ENCODE measurements at places on chromosomes 4 and X.
A peak's percentile ranks its signal among the peaks of the same experiment; 100 is the strongest.

- DNase-seq: no peak
These were observed 697.5 kb upstream of the GNPDA2 start for GRCh38 chr4:45423896-45424295.

DNA sequence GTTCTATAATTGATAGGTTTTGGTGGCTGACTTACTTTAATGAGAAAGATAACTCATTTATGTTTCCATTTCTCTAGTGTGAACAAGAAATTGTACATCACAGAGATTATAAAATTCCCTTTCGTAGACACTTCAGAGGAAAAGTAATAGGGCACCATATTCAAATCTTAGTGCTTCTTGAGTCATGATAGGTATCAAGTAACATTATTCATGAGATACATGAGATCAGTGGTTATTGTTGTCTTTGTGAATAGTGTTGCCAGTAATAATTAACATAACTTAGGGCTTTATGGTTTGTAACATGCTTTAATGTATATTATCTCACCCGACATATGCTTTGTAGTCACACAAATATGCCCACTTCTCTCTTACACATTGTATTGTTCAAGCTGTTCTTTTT is 73.7 kb upstream of the IL15 start:
- DNase-seq: no peak

DNA sequence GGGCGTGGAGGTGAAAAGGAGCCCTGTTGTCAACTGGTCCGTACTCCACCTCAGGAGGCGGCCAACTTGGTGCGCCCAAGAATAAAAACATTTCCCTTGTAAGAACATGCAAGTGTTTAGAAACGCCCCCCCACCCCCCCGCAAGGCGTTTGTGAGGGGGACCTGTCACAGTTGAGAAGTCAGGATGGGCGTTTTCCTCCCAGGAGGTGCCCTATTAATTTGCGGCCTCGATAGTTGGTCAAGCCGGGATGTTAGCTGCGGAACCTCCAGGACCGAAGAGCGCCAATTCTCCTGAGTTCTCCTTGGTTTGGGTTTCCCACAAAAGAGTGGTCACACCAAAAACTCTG is 651 bp upstream of the SAP30 start:
- DNase-seq: peak; percentile 52

DNA sequence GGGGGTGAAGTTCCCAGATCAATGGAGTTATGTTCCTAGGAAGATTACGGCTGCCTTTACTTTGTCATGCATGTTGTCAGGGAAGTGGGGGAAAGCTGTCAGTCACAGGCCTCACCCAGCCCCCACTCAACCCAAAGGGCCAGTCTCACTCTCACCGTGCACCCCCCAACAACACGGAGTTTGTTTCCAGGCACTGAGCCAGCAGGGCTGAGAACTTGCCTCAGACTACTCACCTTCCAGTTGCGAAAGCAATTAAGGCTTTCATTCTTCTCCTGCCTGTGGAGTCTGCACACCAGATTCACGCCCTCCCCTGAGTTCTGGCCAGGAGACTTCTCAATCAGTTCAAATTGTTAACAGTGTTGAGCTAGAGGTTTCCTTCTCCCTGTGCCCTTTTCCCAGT is 114.3 kb downstream of the SH3BGRL start:
- no peak for DNase-seq

- DNase-seq: no peak
These were observed 23.3 kb downstream of the LETM1 start for GRCh38 chr4:1832690-1833089.

GRCh38 chrX:6782831-6783230 is 247.9 kb upstream of the VCX3A start:
- DNase-seq: no peak

DNA sequence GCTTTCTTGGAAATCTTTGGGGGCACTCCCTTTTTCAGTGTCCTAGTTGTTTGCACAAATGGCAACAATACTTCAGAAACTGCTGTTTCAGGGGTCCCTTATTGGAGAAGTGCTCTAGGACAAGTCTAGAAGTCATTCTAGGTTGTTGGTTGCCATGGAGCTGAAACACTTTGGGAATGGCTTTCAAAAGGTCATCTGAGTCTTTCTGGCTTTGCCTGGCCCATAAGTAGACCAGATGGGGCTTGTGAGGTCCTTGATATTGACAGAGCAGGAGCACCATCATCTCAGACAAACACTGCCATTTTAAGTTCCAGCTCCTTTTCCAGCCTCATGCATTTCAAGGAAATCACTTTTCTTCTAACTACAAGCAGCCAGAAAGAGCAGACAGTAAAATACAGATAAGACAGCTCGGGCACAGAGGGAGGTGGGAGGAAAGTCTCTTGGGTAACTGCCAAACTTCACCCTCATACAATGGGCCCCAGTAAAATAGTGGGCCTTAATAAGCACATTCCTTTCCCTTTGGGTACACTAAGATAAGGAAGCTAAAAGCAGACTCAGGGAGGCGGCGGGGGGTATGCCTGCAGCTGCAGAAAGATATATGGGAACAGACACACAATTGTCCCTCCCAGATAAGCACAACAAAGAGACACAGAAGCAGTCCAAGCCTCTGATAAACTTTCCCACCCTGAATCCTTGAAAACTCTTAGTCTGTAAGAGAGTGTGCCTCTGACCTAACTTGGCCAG is 8.5 kb upstream of the NXF3 start:
- DNase-seq: no peak

- no peak for DNase-seq
These were observed 623.8 kb downstream of the EPHA5 start for GRCh38 chr4:65046192-65047133.

- DNase-seq: no peak
These were observed 264.0 kb upstream of the SLIT2 start for GRCh38 chr4:19987746-19988145.

- DNase-seq: no peak
These were observed 22.8 kb downstream of the IL1RAPL1 start for GRCh38 chrX:28609917-28610613.

DNA sequence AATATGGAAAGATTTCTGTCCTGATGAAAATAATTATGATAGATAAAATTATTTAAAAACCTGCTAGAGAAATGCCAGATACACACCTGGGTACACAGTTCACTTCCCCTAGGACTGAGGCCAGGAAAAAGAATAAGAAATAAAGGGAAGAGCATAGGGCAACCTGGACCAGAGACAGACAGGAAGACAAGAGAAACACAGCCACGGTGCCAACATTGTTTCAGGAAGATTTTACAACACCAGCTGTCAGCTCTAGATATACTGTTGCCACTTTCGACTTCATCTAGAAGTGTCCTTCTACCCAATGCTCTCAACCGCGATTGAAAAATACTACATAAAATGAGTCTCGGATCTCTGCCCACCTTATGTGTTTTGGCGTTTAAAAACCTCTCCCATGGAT is 128.5 kb downstream of the MAML3 start:
- no peak for DNase-seq

GRCh38 chr4:2503809-2504208 is 32.6 kb upstream of the FAM193A start:
- no peak for DNase-seq

DNA sequence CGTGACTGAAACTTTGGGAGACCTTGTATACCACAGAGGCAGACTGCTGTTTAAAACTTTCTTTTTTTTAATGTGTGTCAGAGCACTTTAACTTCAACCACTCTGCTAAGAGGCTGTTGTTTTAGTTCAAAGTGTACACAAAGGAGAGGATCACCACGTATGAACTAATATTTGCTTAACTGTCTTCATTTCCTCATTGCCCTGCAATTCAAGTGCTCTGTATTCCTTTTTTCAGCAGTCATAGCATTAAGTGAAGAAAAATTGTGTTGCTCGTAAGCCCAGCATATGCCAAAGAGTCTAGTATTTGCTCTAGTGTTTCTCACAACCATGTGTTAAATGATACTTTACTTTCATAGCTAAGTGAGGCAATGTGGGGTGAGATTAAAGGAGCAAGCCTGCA is 63.0 kb upstream of the HHIP start:
- DNase-seq: no peak

- DNase-seq: no peak
These were observed 15.3 kb downstream of the RAB33B start for GRCh38 chr4:139469216-139469615.

- DNase-seq: no peak
These were observed 22.5 kb upstream of the GPR34 start for GRCh38 chrX:41666251-41666650.

DNA sequence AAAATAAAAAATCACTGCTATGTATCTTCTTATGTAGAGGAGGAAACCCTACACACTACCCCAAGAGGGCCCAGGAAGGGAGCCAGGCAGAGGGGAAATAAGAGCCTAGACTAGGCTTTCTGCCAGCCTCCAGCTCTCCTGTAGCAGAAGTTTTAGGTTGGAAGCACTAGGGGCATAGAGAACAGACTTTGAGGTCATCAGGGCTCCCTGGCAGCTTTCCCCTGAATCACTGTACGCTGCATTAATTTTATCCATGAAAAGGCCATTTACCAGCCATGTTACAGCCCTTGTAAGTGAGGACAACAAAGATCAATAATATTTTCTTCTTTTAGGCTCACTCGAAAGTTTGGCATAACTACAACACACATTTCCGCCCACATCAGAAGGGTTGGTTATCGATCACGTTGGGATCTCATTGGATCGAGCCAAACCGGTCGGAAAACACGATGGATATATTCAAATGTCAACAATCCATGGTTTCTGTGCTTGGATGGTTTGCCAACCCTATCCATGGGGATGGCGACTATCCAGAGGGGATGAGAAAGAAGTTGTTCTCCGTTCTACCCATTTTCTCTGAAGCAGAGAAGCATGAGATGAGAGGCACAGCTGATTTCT is 24.7 kb downstream of the RPL9 start:
- no peak for DNase-seq

- no peak for DNase-seq
These were observed 40.7 kb upstream of the FAM9A start for GRCh38 chrX:8841911-8842310.

DNA sequence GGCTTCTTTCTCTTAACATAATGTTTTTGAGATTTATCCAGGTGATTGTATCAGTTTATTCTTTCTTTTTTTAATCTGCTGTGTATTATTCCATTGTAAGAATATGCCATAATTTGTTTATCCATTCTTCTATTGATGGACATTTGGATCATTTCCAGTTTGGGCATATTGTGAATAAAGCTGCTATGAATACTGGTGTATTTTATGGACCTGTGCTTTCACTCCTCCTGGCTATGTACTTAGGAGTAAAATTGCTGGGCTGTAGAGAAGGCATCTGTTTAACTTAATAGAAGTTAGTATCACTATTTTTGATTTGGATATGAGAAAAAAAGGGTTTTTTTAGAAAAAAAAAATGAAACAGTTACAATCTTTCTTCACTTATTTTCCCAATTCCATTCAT is 50.0 kb upstream of the FAM9C start:
- no peak for DNase-seq

DNA sequence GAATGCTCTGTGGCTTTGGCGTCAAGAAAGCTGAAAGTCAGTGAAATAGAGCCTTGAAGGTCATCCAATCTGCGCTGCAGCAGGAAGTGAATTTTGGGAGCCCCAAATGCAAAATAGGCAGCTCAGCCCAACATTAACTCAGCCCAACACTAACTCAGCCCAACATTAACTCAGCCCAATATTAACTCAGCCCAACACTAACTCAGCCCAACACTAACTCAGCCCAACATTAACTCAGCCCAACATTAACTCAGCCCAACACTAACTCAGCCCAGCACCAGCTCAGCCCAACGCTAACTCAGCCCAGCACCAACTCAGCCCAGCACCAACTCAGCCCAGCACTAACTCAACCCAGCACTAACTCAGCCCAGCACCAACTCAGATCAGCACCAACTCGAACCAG is 71.5 kb downstream of the SORBS2 start:
- no peak for DNase-seq

DNA sequence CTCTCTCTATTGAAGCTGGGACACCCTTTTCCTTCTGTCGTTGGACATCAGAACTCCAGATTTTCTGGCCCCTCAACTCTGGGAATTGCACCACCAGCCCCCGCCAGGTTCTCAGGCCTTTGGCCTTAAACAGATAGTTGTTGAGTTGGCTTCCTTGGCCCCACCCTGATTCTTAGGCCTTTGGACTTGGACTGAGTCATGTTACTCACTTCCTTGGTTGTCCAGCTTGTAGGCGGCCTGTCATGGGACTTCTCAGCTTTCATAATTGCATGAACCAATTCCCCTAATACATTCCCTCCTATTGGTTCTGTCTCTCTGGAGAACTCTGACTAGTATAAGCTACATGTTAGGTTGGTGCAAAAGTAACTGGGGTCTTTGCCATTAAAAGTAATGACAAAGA is 195.7 kb downstream of the GPAT3 start:
- DNase-seq: no peak

DNA sequence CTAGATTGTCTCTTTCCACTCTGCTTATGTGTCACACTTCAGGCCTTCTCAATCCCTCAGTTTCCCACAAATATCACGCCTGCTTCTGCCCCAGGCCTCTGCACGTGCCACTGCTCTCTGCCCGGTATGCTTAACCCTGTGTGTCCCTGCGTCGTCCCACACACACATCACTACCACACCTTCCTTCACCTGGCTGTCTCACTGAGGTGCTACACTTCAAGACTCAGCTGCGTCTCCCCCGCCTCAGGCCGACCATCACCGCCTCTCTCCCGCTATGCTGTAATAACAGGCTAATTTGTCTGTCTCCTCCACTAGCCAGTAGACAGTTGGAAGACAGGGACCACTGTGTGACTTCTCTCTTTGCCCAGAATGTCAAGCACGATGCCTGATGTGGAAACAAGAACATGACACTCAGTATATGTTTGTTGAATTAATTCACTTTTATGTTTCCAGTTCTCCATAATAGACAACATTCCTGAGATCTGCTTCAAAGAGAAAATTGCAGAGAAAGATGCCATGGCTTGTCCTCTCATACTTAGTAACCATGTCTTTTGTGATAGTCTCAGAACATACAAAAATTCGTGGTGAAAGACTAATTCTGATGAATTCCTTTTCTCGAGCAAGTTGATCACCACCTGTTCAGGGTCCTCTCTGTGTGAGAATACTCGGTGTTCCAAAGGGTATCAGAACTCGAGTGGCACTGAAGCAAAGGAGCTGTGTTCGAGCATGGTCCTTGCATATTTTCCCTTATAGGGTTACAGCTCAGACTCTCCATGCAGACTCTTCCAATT is 54.2 kb downstream of the AFAP1 start:
- no peak for DNase-seq

DNA sequence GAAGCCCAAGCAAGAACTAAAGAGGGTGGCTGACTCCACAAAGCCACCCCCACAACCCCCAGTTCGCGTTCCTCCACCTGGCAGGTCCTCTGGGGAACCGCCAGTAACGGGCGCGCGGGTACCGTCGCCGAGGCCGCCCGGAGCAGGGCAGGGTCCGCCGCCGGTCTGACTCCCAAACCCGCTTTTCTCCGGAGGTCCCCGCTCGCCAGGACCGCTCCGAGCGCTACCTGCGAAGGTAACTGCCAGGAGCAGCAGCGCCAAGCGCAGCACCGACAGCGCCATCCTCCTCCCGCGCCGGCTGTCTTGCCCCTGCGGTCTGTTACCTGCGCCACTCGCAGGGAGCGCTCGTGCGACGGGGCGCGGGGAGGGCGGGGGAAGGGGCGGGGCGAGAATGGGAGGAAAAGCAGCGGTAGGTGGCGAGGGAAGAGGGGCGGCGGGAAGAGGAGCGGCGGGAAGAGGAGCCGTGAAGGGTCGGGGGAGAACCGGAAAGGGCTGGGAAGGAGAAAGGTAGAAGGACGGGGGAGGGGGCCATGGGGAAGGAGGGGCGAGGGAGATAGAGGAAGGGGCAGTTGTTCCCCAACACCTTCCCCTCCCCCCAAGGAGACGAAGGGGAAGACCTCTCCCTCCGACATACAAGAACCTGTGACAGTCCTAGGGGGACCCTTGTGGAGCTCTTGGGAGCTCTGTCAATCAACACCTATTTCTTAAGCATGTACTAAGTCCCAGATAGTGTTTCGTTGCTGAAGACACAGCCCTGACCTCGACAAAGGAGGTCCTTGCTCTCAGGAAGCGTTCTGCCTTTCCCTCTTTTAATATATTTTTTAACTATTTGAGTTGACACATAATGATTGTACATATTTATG is at the start of gene SPINK2:
SPINK2 (minus strand) TSS at position 321 of the 863 bp plus-strand sequence; CDS start at position 282, 39 bp downstream.
- DNase-seq: peak; percentile 48
